Activated T-cell treated with anti-CD3 and anti-CD28 coated beads for 24 hours (primary cell): ENCODE measurements at places on chromosomes 5 and 9.

- no peak for DNase-seq
These were observed 373.4 kb upstream of the ACO1 start for GRCh38 chr9:32011049-32011448.

DNA sequence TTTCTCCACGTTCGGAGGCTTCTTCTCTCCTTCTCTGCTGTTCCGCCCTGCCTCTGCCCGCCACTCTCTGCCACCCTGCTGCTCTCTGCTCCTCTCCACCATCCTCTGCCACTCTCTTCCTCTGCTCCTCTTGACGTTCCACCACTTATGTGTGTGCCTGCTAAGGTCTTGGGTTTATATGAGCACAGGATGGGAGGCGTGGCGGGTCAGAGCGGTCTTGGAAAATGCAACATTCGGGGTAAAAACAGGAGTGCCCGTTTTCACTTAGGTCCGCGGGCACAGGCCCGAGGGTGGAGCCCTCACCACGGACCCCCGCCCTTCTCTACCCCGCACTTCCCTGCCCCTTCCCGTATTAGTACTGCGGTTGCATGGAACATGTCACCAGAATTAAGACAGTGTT, 114.4 kb upstream of the FBXL7 start:
- no peak for DNase-seq

DNA sequence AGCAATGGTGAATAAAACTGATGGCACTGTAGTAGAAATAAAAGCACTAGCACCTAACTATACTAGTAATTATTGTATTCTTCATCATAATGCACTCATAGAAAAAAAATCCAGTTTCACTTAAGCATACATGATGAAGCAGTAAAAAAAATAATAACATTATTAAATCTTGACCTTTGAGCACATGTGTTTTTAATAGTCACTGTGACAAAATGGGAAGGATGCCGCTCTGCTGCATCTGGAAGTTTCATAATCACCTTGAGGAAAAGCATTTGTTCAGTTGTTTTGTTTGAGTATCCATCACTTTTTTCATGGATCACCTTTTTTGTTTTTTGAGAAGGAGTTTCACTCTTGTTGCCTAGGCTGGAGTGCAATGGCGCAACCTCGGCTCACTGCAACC, 13.2 kb downstream of the OR2K2 start:
- no peak for DNase-seq

DNA sequence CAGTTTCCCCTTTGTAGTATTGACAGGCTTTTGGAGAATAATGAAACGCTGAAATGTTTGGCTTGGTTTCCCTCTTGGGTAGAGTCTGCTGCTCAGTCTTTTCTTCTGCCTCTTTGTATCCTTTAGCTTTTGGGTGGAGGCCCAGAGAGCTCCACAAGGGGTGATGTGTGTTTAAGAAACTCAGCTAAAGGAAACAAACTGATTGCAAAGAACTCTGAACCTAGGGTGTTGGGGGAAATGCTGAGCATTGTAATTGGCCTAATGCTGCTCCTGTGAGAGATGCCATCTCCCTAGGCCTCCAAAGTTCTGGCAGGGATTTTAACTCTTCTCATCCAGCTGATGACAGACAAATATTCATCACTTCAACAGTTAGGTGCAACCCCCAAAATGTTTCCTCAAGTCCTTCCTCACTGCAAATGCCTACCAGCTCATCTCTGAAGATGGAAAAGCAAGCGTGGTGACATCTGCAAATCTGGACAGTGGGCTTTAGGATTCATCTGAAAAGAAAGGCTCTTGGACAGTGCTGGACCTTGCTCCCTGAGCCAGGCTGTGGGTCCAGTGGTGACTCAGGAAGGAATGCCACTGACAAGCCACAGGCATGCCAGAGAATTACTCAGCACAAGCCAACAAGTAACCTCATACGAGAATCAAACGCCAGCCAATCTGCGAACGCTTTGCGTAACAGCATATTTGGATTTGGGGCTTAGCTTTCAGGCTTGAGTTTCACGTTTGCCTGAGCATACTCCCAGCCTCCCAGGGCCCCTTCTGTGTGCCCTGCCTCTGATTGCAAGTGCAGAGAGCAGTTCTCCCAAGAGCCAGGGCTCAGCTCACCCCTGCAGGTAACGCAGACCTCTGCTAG, 30.5 kb upstream of the ZSWIM6 start:
- no peak for DNase-seq

DNA sequence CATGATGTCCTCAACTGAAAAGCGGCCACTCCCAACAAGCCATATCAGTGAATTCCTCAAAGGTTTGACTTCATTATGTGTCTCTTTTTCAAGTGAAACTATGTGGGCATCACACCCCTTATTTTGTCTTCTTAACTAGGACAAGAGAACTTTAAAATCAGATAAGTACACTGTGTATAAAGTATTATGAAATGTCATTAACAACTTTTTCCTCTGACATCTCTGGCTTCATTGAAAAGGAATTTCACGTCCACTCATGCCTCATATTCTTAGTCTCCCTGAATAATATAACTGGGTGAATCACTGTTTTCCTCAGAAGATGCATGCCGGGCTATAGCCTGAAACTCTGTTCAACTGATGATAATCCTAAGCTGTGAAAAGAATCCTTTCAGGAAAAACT, 415.8 kb downstream of the ACTL7B start:
- DNase-seq: no peak

DNA sequence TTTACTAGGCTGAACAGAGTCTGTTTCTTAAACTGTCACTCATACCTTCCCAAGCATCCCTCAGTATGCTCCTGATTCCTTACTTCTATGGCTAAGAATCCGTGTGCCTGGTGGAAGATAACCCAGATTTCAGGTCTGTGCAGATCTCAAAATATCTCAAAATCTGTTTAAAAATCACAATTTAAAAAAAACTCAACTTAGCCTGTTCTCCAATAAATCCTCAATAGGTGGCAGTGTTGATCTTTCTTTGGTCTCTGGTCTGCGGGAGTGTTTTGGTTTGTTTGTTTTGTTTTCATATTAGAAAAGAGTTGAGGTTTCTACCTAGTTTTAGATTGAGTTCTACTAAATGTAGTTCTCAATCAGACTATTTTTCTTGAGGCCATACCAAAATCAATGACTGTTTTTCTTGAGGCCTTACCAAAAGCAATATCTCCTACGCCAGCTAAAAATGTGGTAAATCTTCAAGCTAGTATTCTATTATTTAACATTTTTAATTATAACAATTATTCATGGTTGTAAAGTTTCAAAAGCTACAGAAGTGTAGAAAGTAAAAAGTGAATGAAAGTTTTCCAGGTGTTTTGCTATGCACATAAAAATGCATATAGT, 57.9 kb downstream of the TGFBR1 start:
- DNase-seq: no peak

GRCh38 chr9:110994771-110995241, 43.5 kb downstream of the LPAR1 start:
- DNase-seq: no peak

DNA sequence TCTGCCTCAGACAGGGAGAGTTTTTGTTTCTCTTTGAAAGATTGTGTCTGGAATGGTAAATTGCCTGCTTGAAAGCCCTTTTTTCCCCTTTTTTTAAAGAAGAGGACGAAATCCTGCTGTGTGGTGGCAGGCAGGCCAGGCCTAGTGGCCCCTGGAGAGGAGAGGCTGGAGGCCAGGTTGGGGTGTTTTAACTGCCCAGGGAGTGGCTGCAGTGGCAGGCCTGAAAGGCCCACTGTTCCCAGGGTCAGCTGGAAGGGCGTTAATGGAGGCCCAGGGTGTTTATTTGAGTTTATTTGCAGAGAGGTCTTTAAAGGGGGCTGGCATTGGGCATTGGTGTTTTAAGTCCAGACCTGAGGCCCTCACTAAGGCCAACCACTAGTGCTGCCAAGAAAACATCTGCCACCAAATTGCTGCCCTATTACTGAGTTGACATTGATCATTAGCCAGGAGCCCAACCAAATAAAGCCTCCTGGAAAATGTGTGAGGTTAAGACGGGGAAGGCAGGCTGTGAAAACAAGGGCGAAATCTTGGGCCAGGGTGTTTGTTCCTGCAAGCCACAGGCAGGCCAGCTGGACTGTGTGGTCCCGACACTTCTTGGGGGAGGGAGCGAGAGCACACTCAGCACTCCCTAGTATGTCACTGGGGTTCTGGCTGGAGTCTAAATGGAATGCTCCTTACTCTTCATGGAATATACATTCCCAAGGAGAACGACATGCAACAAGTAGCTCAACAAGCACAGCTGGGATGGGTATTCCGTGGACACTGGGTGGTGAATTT, 5.0 kb downstream of the JADE2 start:
- no peak for DNase-seq

DNA sequence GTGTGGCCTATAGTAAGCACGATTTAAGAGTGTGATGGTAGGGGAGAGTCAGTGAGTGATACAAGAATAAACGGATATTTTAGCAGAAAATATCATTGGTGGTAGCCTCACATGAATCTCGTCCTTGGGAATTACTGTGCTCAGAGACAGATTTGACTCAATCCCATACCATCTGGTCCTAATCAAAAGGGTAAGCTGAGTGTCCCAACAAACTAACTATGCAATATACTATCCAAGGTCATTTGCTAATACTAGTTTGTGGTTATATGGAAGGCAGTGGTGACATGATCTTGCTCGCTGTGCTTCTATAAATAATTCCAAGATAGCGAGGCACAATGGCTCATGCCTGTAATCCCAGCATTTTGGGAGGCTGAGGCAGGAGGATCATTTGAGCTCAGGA, 103.2 kb downstream of the TRPM6 start:
- DNase-seq: no peak

GRCh38 chr5:74885170-74885569, 19.0 kb upstream of the FAM169A start:
- no peak for DNase-seq

GRCh38 chr9:81953096-81953495, 9.8 kb downstream of the SPATA31D3 start:
- DNase-seq: no peak

DNA sequence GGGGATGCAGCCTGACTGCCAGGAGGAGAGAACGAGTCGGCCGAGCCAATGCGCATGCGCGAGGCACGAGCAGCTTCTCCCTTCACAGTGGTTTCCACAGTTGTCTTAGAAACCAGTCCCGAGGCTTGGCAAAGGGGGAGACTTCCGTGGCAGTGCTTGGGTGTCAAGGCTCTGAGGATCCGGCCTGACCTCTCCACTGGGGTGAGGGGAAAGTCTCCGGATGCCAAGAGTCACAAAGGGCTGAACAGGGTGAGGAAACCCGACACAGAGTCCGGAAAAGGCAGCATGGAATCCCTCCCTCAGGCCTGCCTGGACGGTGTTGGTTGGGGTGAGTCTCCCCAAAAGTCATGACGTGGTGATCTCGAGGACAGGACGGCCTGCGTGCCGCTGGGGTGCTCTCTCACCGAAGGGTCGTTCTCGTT, 475.5 kb downstream of the SPATA31A7 start:
- DNase-seq: no peak

DNA sequence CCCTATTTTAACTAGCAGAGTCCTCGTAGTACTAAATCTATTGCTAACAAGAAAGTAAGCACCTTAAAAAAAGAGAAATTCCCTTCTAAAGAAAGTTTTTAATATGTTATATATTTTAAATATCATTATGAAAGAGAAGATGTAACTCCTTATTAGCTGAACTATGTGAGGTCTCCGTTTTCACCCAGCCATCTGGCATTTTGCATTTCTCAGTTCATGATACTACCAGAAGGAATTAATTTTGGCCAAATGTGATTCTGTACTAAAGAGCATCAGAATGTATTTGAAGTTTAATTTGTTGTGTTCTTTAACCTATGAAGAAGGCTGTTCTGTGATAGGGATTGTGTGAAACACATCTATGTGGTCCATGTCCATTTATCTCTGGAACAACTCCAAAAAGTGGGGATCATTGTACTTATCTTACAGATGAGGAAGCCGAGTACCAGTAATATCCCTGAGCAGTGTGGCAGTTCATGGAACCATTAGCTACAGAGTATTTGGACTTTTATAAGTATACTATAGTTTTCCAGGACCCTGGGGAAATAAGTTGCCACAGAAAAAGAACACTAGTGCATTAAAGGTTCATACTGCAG, 29.8 kb downstream of the TNFAIP8 start:
- DNase-seq: no peak

- DNase-seq: no peak
These were observed 12.3 kb upstream of the NNT start for GRCh38 chr5:43590700-43591099.

DNA sequence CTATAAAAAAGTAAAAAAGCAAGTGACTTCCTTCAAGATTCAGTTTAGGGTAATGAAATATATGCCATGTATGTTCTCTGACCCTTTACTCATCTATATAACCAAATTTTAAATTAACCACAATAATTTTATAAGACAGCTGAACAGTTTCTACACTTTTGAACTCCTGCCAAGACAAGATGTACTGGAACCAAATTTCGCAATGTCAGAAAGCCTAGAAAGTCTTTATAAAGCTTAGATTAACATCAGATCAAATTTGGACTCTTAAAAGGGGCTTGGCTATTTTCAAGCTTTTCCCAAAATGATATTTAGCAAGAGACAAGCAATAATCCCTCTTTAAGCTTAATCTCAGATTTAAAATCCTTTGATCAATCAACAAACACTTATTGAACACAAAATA, 362.6 kb downstream of the PTPRD start:
- no peak for DNase-seq

DNA sequence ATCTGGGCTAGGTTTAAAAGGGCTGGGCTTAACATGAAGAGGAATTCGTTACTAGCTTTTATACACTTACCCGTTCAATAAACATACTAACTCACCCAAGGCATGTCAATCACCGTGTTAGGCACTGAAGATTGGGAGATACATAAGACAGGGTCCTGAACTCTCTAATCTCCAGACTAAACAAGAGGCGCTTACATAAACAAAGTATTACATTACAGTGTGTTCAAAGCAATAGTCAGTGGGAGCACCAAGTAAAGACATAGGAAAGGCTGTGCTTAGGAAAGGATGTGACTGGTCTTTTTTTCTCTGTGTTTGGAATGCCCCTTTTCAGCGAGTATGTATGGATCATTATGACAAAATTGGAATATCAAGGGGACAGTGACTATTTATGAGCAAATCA, 203.6 kb upstream of the ADRA1B start:
- no peak for DNase-seq

DNA sequence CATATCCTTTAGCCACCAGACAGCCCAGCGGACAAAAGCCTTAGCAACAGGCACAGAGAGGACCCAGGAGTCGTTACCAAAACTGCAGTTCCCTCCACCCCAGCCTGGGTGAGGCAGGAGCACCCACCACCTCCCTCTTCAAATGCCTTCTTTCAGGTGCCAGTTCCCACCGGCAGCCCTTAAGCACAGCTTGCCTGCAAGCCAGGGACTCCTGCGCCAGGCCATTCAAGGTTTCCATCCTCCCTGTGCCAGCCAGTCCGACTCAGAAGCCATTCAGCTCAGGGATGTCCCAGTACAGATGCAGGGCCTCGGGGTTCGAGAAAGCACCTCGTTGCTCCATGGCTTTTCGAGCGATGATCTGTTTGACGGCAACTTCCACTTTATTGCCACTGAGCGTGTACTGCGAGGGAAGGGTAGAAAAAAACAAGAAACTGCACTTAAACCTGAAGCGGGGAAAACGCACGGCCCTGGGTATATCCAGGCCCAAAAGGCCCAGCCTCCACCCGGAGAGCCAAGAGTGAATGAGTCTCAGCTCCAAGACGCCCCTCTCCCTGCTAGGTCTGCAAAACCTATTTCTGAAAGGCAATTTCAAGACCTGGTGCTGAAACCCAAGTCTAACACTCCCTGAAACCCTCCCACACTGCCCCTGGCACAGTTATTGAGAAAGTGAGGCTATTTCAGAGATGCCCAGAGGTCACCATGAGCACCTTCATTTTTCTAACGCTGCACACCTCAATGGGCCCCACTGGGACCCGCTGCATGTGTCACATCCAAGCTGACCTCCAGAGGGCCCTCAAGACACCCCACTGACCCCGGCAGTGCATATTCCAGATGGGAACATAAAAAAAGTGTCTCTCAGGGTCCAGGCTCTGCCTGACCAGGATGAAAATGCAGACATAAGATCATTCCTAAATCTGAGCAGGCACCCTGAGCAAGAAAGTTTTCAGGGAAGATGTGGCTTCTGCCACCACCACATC, 36.8 kb upstream of the ZNF354A start:
- no peak for DNase-seq
